ENCODE measurements at places on chromosomes 5 and 9.

DNA sequence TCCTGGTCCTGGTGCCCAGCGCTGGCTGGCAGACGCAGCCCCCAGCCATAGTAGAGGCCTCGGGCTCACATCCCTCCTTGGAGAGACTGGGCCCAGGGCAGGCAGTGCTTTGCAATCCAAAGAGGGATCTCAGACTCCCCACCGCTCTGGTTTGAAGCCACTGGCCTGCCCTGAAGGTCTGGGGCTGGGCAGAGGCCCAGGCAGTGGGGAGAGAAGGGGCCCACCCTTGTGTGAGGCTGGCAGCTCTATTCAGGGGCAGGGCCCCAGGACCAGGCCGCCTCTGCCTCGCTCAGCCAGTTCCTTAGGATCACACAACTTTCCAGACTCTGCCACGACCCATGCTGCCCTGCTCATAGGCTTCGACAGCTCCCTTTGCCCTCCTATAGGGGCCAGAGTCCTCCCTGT is 10.7 kb upstream of the SEC16A start:
- DNase-seq = no peak

DNA sequence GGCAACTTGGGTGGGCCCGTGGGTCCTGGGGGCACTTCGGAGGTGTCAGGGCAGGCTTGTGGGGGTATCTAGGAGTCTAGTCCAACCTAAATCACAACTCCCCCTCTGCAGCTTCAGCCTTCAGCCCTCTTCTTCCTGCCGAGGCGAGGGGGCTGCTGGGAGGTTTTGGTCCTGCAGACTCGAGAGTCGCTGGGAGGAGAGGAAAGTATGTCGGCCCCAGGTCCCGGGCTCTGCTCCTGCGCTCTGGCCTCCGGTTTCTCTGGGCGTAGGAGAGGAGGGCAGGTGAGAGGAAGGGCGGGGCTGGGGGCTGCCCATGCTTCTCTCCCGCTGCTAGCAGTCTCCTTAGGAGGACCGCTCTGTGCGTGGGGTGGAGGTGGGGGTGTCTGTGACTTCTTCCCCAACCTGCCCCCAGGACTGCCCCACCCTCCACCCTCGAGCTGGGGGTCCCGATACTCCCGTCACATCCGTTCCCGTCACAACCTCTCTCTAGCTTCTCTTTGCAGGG is 139.8 kb upstream of the COL5A1 start:
- DNase-seq = no peak

GRCh38 chr5:65819905-65820240 is 97.9 kb downstream of the NLN start:
- no peak for DNase-seq

GRCh38 chr5:109406719-109407118 is 3.1 kb downstream of the PJA2 start:
- no peak for DNase-seq

- no peak for DNase-seq
Measured at GRCh38 chr9:89372979-89373378, 54.7 kb downstream of the SECISBP2 start.

Measured in DMS79 (cell line).